ENCODE measurements at places on chromosomes 2 and 18.

GRCh38 chr2:10873790-10874437, 37.8 kb upstream of the KCNF1 start:
- no peak for DNase-seq

GRCh38 chr2:132463719-132464118, 47.1 kb downstream of the GPR39 start:
- no peak for DNase-seq

GRCh38 chr2:203440671-203441070, 94.4 kb downstream of the RAPH1 start:
- no peak for DNase-seq

DNA sequence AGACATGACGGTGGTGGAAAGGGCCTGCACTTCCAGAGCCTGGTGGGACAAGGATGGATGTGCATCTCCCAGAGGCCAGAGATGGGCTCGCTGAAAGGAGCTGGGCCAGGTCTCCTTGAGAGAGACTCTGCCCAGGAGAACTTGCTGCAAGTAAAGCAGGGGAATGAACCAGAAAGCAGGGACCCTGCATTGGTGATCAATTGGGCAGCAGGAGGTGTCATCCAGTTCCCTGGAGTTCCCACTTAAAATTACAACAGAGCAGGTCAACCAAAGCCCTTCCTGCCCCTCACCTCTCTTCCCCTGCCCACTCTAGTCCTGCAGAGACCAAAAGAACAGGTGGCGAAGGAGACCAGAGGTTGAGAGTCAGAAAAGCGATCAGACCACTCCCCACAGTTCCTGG, 69.7 kb upstream of the CAB39 start:
- DNase-seq: no peak

GRCh38 chr2:48849770-48850169, 94.2 kb upstream of the LHCGR start:
- DNase-seq: no peak

DNA sequence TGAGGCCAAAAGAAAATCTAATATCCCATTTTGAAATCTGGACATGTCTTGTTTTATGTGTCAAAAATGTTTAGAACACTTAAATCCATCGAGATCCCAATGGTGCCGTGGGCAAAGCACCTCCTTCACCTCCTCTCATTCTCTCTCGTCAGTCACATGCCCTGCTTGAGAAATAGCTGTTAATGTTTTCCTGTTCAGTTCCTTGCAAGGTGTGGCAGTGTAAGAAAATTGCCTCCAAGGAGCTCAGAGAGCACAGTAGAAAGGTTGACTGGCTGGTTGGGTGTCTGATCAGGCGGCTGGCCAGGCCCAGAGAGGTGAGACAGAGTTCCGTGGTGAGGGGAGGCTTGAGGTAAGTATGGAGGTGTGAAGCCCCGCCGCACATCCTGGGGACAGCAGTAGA, 210.2 kb downstream of the TSN start:
- DNase-seq: no peak

DNA sequence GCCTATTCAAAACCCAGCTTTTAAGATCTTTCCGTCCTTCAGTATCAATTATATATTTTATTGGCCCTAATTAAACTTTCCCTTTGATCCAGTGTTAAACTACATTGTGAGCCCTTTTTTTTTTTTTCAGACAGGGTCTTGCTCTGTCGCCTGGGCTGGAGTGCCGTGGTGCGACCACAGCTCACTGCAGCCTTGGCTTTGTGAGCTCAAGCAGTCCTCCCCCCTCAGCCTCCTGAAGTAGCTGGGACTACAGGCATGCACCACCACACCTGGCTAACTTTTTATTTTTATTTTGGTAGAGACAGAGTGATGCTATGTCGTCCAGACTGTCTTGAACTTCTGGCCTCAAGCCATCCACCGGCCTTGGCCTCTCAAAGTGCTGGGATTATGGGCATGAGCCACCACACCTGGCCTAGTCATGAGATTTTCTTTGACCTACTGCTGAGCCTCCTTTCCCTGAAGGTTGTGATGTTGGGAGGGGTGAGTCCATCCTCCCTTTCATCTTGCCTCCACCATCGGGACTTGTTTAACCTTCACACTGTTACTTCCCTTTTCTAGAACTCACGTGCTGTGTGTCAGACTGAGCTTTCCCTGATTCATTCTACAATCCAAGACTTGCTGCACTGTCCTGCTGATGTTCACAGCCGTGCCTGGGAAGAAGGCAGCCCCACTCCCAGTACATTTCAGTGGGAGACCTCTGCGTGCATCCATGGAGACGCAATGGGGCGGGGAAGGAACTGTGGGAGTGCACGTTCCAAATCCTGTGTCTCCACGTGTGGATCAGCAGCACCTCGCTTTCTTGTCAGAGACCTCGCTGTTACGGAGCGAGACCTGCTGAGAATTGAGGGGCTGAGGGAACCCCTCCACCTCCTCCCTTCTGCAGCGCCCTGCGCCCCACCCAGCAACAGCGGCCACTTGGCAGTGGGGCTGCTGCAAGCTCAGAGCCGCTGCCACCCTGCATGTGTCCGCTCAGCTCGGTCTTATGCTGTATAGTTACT, 10.8 kb downstream of the OXER1 start:
- no peak for DNase-seq

- DNase-seq: no peak
Observed at GRCh38 chr2:105291981-105292380, 37.6 kb downstream of the TGFBRAP1 start.

GRCh38 chr2:2699121-2699505, 368.0 kb upstream of the MYT1L start:
- no peak for DNase-seq

DNA sequence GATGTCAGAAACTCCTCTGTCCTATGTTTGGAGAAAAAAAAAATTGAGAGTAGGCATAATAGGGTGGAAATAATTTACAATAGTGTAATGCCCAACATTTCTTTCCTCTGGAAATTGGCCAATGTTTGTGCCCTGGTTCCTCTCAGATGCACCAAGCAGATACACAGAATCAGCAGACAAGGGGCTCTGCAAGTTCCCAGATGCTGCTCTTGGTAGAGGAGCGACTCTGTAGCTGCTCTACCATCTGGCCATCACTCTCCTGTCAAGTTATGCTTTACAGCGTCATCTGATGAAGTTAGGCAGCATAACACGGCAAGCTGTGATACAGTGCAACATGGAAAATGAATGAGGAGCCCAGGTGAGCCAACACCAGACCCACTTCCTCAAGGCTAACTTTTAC, 1.6 kb downstream of the DYTN start:
- DNase-seq: no peak

DNA sequence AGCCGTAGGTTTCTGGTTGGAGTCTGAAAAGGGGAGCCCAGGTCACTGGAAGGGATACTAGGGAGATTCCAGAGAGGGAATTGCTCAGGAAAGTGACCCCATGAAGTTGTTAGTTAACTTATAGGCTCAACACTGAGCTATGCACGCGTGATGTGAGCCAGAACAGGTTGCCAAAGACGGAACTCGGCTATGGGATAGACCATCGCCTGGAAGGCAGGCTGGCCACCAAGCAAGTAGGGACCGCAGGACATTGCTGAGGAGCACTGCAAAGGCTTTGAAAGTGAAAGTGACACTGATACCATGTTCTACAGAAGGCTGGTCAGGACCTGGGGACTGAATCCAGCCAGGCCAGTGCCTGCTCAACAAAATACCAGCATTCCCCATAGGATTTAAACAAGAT, 7.3 kb downstream of the FARP2 start:
- DNase-seq: no peak

DNA sequence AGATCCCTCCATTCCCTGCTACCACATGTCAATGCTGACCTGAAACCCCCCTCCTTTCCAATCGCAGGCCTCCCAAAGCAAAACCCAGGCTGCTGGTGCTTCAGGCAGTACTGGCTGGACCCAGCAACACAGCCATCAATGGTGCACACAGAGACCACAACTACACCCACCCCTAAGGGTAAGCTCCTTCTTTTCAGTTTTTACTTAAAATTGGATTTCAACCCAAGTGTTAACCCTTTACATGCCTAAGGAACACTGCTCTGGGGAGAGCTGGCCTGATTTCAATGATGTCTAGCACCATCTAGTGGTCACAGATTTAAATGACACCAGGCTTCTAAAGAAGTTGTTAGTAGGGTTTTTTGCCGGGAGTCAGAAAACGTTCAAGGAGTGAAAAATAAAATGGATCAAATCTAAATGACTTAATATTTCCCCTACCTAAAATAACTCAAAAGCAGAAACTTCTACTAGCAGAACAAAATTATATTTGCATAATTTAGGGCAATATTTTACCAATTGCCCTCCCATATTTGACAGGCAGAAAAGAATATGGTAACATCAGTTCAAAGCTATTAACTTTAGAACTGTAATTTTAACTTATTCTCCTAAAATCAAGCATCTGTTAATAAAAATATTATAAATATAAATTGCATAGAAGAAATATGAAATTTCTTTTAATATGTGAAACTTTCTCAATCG, 24.6 kb downstream of the FECH start:
- DNase-seq: peak; percentile 52

DNA sequence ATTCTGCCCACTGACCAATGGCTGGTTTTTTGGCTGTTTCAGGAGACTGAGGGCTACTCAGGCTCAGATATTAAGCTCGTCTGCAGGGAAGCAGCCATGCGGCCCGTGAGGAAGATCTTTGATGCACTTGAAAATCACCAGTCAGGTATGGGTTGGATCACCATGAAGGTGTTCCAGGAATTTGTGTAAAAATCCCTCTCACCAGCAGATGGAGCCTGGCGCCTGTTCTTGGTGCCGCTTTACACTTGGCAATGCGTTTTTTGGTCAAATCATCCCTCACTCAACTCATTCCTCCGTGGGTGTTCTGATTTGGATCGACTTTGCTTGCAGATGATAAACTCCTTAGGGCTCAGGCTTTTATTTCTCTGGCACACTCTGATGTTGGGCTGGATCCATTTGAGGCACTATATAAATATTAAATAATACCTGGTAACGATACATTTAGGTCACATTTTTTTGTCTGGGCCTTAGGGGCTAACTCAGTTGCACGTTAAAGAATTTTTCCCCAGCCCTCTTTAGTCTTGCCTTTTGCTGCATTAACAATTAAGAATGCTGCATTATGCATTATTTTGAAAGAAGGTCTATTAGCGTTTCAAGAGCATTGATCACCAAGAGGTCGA, 50.0 kb downstream of the HDHD2 start:
- DNase-seq: peak; percentile 68

- DNase-seq: no peak
Observed at GRCh38 chr2:73516033-73516432, 126.2 kb downstream of the NAT8 start.

DNA sequence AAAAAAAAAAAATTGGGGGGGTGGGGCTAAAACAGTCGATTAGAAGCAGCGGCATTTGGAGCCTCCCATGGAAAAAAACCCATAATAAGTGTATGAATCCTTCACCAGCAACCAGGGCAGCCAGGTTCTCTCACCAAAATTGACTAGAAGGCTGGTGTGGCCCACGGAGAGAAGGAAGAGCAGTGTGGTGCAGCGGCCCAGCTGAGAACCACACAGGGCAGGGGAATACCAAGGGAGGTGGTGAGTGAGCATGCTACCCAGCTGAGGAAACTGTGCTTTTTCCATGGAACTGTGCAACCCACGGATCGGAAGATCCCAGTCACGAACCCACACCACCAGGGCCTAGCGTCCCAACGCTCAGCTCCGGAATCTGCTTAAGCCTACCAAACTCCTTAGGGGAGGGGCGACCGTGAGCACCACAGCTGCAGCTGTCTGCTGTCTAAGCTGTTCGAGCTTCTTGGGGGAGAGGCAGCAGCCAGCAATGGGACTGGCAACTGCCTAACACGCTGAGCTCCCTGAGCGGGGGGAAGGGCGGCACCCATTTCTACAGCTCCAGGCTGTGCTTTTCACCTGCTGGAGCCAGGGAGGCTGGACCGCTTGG, 1037.2 kb upstream of the ACVR2A start:
- DNase-seq: no peak

- DNase-seq: no peak
Observed at GRCh38 chr2:151374436-151374835, 17.0 kb downstream of the TNFAIP6 start.

DNA sequence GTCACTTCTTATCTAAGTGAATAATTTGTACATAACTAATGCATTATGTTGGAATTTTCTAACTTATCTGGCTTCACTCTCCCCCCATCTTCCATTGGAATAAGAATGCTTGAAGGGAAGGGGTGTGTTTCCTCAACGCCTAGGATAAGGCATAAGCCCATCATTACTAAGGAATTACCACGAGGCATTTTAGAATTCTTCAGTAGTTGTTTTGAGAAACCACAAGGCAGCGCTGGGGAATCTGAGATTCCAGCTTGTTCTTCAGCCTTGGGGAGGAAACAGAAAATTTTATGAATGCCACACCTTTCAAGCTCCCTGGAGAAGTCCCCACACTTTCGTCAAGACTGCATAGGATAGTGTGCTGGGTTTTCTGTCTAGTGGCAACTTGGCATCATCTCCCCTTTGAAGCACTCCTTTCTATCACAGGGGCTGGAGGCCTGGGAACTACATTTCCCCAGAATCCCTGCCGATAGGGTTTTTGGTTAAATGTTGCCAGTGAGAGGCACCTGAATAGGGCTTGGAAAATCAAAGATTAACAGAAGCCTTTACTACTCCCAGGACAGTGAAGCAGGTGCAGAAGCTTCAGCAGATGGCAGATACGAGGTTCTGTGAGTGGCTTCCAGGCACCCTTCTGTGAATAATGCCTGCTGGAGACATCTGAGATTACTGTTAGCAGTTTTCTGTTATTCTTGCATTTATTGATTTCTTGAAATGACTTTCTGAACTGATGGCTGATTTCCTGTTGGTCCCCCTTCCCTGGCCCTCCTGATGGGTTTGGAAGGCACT, 192.7 kb upstream of the REV1 start:
- no peak for DNase-seq

- DNase-seq: peak; percentile 18
Observed at GRCh38 chr2:216215658-216216390, 106.7 kb downstream of the XRCC5 start.

DNA sequence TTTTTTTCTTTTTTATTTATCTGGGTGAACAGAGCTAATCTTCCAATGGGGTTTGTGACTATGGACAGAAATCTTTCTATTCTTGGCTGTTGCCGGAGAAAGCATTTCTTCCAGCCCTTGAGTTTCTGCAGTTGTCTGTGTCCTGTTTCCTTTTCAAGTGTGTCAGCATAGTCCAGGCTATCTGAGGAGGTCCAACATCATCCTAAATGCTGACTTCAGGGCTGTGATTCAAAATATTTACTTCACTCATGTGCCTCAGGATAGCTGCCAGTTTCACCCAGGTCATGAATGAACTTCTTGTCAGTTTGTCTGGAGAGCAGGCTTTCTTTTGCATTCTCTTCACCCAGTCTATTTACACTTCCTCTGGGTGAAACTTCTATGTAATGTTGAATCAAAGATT, 27.9 kb downstream of the ITGAV start:
- no peak for DNase-seq

- no peak for DNase-seq
Observed at GRCh38 chr2:4324531-4324930, 621.2 kb downstream of the DCDC2C start.
